ENCODE measurements at places on chromosomes 13 and 19.

- no peak for DNase-seq
Observed at GRCh38 chr13:37476874-37477273, 121.7 kb downstream of the POSTN start.

- peak; percentile 16 for DNase-seq
Observed at GRCh38 chr19:53881482-53882390, at the start of gene PRKCG. Gene PRKCG (plus strand): TSS chr19:53882197. CDS start chr19:53882495, 298 bp downstream.

GRCh38 chr19:6744381-6745301 is 5.2 kb downstream of the TRIP10 start:
- no peak for DNase-seq

DNA sequence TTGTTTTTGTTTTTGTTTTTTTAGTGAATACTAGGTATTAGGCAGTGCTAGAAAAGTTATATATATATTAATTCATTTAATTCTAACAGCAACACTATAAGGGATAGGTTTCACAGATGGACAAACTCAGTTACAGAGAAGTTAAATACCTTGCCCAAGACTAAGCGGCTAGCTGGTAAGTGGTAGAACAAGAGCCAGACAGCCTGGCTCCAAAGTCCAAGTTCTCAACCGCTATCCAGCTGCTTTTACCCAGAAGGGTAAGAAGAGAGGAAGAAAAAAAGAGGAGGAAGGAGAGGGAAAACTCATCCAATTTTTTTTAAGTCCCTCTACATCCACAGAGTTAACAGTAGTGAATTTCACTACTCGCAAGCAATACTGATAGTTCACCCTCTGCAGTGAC is 217.0 kb downstream of the SPRY2 start:
- DNase-seq: no peak

GRCh38 chr19:1064661-1065605 is 2.0 kb upstream of the ARHGAP45 start:
- peak; percentile 46 for DNase-seq

- no peak for DNase-seq
Observed at GRCh38 chr19:3176715-3177501, 1.7 kb upstream of the S1PR4 start.

- no peak for DNase-seq
Observed at GRCh38 chr13:101944521-101944920, 457.3 kb downstream of the FGF14 start.

GRCh38 chr19:29882719-29883105 is 59.3 kb upstream of the URI1 start:
- no peak for DNase-seq

DNA sequence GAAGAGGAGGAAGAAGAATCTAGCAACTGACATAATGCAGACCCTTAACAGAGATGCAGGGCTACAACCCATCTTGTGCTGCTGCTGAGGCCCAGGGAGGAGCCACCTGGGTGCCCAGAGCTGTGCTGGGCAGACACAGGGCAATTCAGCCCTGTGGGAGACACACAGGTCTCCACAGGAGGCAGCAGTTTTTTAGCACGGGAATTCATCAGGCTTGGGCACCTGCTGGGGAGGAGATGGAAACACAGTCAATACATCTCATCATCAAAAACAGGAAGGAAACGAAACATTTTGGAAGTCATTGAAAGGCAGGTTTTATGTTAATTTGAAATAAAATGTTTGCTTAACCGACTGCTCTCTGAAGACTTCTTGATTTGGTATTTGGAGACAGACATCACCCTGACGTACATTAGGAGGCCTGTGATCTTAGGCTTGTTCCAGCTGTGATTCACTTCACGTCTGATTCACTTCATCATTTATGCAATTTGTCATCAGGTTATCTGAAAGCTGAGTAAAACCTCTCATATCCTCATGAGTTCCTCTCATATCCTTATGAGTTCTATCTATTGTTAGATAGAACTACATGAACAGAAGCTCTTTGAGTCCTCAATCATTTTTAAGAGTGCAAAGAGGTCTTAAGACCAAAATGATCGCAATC is 77.4 kb downstream of the CYSLTR2 start:
- no peak for DNase-seq

- DNase-seq: no peak
Observed at GRCh38 chr19:33946535-33947264, 150.0 kb downstream of the KCTD15 start.

- no peak for DNase-seq
Observed at GRCh38 chr19:43490759-43491158, 13.8 kb downstream of the PHLDB3 start.

GRCh38 chr19:48757741-48758144 is 2.4 kb downstream of the FGF21 start:
- no peak for DNase-seq

DNA sequence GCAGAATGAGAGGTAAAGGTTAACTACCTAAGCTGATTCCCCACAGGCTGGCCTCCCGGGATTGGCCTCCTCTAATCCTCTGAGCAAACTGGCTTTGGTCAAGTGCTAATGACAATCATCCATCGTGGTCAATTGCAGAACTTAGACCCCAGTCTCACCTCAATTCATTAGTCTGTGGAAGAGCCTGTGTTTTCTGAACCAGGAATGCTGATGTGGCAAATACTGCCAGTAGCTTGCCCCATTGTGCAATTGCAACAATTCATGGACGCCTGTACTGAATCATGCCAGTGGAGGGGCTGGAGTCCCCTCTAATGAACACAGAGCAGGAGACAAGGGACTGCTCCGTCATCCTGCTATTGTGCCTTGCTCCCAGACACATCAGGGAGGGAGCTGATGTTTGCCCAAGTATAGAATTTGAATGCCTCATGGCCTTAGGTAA is 1256.5 kb downstream of the EFNB2 start:
- DNase-seq: peak; percentile 41

DNA sequence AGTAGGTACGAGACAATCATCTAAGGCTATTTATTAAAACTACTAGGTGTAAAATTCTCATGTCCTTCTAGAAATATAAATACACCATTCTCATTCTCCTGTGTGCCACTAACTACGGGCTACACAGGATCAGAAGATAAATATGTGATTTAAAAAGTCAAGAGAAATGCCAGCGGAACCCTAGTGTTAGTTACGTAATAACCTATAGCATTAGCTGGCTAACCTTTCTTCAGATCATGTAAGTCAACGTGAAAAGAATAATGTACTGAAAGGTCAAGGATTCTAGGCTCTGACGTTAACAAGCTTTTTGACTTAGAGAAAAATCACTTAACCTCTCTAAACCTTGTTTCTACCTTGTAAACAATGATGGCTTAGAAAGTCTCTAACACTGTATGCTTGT is 121.8 kb downstream of the RGCC start:
- no peak for DNase-seq

DNA sequence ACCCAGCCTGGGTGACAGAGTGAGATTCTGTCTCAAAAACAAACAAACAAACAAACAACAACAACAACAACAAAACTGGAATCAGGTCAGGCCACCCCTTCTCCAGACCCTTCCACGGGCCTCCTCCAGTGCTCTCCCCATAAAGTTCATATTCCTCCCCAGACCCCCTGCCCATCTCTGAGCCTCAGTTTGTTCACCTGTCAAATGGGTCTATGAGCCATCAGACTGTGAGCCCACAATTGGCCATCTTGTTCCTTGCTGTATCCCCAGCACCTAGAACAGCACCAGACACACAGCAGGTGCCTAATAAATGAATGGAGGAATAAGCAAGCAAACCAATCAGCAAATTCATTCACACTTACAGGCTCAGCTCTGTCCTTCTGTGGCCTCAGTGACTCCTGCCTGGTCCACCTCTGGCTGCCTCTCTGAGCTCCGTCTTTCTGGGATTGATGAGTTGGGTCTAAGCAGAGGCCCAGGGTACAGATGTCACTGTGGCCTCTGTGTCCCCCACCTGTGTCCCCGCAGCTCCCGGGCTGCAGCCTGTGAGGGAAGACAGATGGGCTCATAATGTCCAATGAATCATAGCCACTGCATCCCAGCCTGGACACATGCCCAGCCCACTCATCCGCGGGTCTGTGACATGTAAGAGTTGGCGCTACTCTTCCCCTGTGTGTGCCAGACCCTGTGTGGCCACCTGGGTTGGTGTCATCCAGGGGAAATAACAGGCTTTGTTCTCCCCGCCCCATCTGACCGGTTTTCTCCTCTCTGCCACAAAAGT is 19.6 kb upstream of the PTPRS start:
- no peak for DNase-seq

GRCh38 chr19:47013041-47013517 is 6.6 kb upstream of the NPAS1 start:
- DNase-seq: peak; percentile 83

DNA sequence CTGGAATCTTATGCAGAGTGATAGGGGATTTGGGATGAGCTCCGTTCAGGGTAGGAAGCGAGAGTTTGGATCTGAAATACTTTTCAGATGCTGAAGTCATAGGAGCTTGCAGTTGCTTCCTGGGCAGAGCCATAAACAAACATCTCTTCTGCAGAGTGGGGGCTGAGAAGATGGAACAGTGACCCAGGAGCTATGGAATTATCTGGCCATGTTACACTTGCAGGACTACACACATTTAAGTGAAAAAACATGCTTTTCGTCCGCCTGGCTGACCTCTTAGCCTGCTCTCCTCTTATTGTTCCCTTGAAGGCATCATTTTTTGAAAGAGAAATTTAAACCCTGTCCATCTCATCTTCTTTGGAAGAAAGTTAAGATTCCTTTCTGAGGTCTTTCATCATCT is 40.7 kb downstream of the PSG11 start:
- no peak for DNase-seq

DNA sequence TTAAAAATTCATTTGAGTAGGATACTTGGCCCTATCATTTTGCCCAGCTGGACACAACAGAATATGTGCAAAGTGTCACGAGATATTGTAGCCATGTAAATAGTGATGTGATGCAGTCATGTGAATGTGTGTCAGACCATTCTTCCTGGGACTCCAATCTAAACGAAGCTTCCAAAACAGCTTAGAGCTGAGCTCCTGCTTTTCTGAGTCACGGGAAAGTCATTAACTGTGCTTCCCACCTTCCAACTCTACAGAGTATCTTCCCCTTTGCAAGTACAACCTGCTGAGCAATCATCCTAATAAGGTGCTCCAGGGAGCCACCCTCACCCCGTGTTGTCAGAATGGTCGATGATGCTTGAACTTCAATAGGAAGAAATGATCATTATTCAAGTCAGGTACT is 294.7 kb downstream of the MYO16 start:
- DNase-seq: no peak

DNA sequence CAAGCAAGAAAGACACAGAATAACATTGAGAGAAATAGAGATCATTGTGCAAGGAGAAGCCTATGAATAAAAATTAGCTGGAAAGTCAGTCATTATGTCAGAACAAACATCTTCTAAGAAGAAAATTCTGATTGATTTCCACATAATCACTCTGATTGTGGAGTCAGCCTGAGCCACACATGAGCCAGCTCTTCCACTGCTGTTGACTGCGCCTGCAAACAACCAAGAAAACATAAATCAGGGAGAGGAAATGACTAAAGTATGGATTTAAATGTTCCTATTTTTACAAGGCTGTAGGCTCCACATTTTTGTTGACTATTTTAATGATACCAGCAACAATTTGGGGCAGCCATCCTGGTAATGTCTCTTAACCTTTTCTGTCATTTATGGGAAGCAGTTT is 962.3 kb downstream of the EFNB2 start:
- DNase-seq: no peak

- DNase-seq: no peak
Observed at GRCh38 chr13:54758795-54759194, 1730.2 kb downstream of the OLFM4 start.

- DNase-seq: no peak
Observed at GRCh38 chr13:75643693-75644092, 7.6 kb downstream of the LMO7 start.

DNA sequence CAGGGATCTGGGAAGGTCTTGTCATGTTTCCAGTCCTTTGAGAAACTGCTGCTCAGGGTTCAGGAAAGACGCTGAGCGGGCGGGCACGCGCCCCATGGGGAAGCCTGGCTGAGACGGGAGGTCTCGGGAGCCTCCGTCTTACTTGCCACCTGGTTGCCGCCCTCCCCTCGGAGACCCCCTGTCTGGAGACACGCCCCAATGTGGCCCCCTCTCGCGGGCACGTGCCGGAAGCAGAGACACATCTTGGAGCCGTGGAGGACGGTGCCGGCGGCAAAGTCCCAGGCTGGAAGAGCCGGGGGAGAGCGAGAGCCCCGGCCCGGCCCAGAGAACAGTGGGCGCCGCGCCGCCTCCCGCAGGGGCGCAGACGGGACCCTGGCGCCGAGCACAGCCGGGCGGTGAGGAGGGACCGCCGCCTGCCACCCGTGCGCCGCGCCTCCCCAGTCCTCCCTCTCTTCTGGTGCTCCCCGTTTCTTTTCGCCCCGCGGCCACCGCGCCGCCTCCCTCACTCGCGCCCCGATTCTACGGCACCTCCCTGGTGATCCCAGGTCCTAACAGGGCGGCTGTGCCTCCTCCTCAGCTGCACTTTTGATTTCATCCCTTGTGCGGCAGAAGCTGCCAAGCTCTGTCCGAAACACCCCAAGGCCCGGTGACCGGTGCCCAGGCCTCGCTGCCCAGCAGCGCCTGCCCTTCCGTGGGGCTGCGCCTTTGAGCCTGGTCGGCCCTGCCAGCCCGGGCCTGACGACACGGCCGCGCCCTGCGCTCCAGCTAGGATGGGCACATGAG is 15.5 kb downstream of the GJB2 start:
- no peak for DNase-seq

GRCh38 chr13:77065461-77066147 is 38.6 kb upstream of the FBXL3 start:
- no peak for DNase-seq

DNA sequence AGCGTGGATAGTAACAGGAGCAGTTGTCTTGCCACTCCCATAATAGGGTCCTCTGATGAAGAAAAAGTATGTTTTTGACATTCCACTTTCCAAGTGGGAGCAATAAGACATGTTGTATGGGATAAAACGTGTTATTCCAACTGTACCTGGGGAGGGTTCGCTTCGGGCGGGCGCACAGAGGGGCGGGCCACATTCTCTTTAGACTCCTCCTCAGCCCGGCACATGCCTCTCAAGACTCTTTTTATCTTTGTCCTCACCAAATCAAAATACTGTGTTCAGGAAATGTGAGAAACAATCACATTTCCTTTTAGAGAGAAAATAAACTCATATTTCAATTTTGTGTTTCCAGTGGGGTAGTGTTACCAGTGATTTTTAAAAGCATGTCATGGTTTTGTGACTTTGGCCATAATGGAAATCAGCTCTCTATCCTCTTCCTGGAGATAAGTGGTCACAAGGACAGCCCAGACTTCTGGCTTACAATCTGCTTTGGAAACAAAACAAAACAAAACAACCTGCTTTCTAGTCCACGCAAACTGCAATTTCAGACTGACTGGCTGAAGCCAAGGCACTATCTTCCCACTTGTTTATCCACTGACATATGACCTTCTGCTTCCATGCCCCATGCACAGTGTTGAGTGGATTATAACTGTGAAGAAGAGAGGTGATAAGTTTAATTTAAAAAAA is 276.1 kb downstream of the NALCN start:
- no peak for DNase-seq

GRCh38 chr19:33063356-33063752 is 1.3 kb downstream of the RHPN2 start:
- DNase-seq: peak; percentile 60

- DNase-seq: no peak
Observed at GRCh38 chr13:30577401-30577852, 40.3 kb upstream of the USPL1 start.

DNA sequence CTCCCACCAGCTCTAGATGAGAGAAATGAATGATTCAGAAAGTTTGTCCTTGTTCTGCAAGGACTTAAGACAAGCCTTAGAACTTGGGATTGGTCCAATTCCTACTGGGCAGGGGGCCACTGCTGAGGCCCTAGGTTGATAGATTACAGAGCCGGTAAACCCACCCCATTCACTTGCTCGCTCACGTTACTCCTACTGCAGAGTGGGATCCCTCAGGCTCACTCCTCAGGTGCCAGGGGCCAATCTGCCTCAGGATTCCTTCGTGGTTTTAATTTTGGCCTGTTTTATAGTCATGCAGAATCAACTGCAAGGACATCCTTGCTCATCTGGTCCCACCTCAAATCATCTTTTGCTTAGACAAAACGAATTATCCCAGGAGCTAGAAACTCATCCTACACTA is 59.0 kb downstream of the SERP2 start:
- DNase-seq: no peak

Data from NCI-H1417 (cell line).